ENCODE measurements at places on chromosomes 3 and 15.

- no peak for DNase-seq
Observed at GRCh38 chr3:190892395-190892902, 30.0 kb upstream of the GMNC start.

GRCh38 chr3:8773941-8774542 is 4.6 kb upstream of the OXTR start:
- no peak for DNase-seq

- DNase-seq, result no peak
Observed at GRCh38 chr3:182786564-182787196, 6.6 kb upstream of the ATP11B start.

- DNase-seq, result no peak
Observed at GRCh38 chr15:76376029-76376428, 39.5 kb downstream of the ISL2 start.

DNA sequence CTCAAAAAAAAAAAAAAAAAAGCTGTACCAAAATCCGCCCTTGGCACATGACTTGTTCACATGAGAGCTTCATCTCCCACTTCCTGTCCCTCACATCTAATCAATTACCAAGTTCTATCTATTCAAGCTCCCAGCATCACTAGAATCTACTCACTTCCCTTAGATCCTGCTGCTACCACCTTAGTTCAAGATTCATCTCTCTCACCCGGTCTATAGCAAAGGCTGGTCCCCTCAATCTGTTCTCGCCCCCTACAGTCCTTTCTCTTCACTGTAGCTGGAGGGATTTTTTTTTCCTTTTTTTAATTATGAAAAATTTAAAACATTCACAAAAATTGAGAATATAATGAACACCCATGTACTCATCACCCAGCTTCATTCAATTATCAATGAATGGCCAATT is 16.7 kb upstream of the GPR160 start:
- no peak for DNase-seq

- DNase-seq, result no peak
Observed at GRCh38 chr3:169848741-169849140, 21.0 kb downstream of the LRRC31 start.

DNA sequence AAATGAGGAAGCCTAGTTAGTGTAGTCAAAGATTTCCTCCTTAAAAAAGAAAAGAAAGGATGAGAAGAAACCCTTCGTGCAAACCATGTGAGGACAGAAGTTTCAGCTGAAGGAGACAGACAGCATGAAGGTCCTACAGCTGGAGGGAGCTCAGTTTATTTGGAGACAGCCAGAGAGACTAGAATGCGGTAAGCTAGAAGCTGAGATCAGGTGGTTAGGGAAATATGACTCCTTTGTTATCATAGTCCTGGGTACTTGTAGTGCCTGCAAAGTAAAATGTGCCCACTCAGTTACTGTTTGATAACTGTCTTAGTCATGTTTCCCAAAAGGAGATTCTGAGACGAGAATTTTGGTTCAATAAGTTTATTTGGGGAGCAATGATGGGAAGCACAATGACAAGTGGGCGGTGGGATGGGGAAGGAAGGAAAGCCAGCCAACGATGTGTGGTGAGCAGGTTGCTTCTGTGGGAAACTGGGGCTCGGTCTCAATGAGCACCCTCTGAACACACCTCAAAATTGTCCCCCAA is 178.8 kb upstream of the SNTN start:
- no peak for DNase-seq

DNA sequence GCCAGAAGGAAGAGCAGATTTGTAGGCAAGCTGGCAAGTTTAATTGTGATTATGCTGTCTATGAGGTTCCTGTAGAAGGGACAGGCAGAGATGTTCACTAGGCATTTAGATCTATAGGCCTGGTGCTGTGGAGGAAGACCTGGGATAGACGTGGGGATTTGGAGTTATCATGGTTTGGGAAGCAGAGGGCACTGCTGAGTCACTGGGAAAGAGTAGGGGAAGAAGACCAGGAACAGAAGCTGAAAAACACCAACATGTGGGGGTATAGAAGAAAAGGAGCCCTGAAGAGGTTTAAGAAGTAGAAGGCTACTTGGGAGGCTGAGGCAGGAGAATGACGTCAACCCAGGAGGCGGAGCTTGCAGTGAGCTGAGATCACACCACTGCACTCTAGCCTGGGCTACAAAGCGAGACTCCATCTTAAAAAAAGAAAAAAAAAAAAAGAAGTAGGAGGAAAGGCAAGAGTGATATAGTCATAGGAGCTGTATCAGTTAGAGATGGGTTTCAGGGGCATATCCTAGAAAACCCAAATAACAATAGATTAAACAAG is 19.3 kb downstream of the GRK7 start:
- no peak for DNase-seq

- no peak for DNase-seq
Observed at GRCh38 chr3:136075811-136076210, 110.3 kb downstream of the PPP2R3A start.

DNA sequence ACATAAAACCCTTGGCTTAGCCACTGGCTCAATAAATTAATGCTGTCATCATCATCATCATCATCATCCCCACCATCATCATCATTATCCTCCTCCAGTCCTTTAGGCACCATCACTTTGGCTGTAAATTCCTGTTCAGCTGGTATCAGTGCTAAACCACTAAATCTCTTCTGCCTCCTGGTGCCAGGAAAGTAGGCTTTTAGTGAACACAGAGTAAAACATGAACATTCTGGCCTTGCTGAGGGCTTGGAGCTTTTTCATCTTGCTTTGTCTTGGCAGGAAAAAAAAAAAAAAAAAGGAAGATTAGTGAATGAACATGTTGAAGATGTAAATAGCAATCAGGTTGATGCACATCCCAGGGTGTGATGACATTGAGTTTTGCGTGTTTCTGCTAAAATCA is 67.3 kb upstream of the EIF1B start:
- no peak for DNase-seq

- no peak for DNase-seq
Observed at GRCh38 chr3:112615989-112616731, 24.8 kb downstream of the CCDC80 start.

DNA sequence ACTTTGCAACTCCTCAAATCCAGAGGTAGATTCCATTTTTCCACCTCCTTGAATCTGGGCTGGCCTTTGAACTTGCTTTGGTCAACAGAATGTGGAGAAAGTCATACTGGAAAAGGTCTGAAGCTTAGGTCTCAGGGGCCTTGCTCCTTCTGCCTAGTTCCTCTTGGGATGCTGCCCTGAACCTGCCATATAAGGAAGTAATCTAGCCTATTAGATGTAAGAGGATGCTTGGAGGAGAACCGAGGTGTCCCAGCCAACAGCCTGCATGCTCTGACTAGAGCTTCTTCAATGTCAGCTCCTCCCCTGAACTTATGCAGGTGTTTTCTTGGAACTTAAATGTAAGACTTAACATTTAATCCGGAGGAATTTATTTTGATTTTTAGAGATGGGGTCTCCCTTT is 2.0 kb upstream of the TMED3 start:
- DNase-seq, result no peak

- no peak for DNase-seq
Observed at GRCh38 chr15:65783872-65784271, 8.2 kb downstream of the DENND4A start.

DNA sequence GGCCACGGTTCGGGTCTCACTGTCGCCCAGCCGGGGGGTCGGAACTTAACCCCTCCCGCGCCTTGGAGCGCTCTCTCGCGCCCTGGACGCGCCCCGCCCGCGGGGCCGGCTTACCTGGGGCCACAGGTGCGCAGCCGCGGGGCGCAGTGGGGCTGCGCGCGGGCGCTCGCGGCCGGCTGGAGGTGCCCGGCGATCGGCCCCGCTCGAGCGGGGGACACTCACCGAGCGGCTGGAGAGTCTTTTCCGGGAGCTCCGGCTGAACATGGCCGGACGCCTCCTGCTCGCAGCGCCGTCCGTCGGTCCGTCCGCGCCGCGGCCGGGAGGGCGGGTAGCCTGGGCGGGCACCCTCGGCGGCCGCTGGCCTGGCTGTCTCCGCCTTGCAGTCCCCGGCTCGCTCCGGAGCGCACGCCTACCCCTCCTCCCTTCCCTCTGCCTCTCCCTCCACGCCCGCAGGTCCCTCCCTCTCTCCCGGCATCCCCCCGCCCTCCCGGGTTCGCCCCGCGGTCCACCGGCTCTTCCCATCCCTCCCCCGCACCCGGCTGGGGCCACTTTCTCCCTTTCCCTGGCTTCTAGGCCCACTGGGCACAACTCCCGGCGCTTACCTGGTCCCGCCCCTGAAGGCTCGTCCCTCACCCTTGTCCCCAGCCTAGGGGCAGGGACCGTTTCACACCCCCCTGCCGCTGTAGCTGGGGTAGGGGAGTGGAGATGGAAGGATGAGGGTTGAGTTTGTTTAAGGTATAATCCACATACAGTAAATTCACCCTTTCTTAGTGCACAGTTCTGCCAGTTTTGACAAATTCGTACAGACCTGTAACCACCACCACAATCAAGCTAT is 220.1 kb upstream of the PRICKLE2 start:
- DNase-seq, result no peak

DNA sequence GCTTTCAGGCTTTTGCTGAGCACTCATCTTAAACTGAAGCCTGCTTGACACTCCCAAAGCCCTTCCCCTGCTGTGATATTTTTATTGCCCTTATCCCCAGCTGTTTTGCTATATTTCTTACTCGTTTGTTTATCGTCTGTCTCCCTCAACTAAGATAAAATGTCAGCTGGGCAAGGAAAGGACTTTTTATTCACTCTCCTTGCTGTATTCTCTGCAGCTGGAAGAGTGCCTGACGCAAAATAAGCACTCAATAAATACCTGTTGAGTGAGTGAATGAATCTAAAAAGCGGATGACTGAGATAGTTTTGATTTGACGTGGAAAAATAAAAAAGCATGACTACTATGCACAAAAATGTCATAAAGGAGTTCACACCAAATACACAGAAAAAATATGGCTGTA is 84.8 kb upstream of the POMGNT2 start:
- DNase-seq, result no peak

DNA sequence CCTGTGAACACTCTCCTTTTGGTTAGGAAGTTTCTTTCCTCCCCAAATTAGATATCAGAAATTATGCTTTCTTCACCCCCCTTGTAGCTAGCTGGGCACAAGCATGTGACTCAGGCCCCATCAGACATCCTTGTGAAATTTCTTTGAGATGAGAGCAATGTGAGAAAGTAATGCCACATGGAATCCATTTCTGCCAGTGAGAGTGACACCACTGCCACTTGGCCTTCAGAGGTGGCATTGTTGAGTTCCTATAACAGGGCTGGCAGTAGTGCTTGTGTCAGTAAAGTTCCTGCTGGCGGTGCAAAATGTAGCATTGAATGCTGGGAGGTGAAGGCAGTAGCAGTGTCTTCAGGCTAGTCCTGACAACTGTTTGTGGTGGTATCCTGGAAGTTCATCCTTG is 80.7 kb upstream of the ZNF280D start:
- DNase-seq, result no peak

DNA sequence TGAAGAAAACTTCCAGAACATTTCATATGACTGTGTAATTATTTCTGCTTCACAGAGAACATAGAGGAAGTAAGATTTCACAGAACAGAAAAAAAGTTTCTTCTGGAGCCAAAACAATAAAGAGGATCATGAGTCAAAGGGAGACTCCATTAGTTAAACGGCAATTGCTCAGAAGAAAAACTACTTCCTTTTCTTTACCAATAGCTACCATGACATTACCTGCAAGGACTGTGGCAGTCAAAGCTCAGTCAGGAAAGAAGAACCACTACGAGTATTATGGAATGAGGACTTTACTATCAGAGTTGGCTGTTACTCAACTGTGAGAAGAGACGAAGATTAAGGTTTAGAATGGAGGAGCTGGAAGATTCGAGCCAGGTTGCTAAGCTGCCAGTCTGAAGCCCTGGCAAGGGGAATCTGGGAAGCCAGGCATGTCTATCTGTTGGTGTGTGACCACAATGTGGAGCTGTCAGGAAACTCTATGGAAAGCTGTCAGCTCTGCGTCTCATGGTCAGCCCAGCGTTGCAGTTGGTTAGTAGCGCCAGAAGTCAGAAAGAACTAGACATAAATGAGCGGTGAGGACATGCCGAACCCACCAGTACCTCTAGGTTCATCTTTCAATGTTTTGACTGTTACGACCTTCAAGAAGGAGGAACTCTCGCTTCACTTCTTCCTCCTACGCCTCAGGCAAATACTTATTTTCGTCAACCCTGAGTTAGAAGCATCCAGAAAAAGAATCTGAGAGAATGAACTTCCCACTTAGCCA is 604.3 kb downstream of the FGF12 start:
- no peak for DNase-seq

DNA sequence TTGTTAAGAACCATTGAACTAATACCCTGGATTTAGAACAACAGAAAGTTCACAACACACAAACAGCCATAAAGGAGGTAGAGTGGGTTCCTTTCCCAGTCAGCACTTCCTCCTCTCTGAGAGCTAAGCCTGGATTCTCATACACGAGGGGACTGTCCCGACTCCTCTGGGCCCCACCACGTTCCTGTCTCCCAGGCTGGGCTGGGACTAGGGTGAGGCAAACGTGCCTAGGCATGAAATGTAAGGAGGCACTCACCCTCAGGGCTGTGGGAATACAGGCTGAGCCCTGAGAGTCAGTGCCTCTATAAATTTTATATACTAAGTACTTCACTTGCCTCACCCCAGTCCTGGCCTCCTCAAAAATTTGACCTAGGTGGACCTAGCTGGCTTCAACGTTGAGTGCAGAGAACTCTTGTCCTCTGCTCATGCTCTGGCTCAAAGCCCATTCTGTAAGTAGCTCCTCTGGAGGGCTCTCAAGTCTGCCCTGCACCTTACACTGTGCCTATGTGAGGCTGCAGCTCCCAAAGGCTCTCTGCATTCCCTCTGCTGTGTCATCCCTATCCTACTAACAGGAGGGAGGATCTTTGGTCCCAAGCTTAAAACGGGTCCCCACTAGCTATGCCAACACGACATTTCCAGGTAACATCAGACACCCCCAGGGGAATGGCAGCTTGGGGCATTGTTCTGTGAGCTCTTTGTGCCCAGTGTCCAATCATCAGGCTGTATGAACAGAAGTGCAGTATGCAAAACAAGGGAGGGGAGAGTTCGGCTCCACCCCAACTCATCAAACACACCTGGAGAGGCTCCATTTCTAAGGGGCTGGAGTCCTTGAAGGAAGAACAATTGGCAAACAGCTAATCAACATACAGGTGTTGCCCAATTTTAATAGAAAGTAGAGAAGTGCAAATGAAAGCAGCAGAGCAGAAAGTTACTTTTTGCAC is 233.2 kb downstream of the RPLP1 start:
- DNase-seq, result peak; percentile 97

- DNase-seq, result no peak
Observed at GRCh38 chr3:174618368-174619080, 240.6 kb upstream of the NAALADL2 start.

GRCh38 chr3:9129365-9129764 is 120.1 kb downstream of the SRGAP3 start:
- DNase-seq, result no peak

DNA sequence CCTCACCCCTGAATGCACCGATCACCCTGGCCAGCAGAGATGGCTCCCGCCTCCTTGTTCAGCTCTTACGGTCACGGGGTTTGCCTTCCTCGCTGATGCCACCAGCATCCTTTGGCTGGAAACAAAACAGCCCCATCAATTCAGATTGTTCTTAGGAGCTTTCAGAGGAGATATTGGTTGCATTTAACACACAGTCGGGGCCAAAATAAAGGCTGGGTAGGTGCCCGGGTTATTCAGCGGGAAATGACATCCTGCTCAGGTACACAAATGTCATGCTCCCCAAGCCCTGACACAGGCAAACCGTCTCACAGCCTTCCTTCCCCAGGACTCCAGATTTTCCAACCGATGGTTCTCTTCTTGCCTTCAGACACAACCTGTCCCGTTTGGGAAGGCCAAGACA is 62.4 kb upstream of the MEF2A start:
- DNase-seq, result no peak

GRCh38 chr15:101242160-101242998 is 9.5 kb downstream of the CHSY1 start:
- DNase-seq, result no peak
